Esophagus muscularis mucosa (tissue), 4 donors: ENCODE measurements at places on chromosomes 12 and 14. TPM values are rescaled to one million over a fixed set of nuclear protein-coding genes. Genes with fewer than 3 reads are reported as not detected.

GRCh38 chr12:92404921-92405320 lies 259.3 kb upstream of the BTG1 start:
- peak; percentile 21 for DNase-seq

GRCh38 chr12:122895704-122896636 lies at the start of gene VPS37B:
VPS37B (minus strand) TSS chr12:122896124; CDS start chr12:122896062, 62 bp downstream.
- DNase-seq: no peak

Gene NFATC4
- 38.8 TPM for total RNA-seq

Gene SAMD15
- 0.52 TPM for total RNA-seq

DNA sequence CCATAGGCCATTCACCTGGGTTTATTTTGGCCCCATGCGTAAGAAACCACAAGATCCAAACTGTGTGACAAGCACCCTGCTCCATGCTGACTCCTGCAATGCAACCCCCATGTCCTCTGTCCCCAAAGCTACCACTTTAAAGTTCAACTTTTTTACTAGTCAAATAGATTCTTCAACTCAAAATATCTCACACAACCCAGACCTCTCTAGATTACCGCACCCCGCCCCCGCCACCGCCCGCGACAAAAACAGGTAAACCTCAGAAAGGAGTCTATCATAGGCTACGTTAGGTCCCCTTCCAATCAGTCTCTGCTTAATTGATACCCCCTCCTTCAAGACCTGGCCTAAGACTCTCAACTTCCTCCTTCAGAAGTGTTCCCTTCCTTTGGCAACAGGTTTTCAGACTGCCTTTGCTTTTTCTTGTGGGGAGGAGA lies 2.2 kb downstream of the ZFP36L1 start:
- peak; percentile 91 for DNase-seq

GRCh38 chr14:23446291-23446851 lies 10.9 kb upstream of the MYH7 start:
- no peak for DNase-seq

DNA sequence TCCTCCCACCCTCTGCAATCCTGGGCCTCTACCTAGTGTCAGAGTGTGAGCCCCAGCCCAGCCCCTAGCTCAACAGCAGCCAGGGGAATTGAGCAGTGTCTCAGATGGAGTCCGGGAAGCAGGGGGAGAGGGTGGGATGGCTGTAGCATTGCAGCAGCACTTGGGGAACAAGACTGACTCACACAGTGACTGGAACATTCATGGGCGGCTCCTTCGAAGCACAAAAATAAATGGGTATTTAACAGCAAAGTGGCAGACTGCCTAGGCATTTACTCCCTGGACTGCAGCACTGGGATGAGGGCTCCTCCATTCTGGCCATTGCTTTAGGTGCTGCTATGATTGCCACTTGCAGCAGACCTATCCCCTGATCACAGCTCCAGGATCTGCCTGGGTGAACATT lies 46.0 kb upstream of the STK38L start:
- peak; percentile 95 for DNase-seq

- DNase-seq: no peak
Observed at GRCh38 chr12:105933671-105934665, 204.8 kb downstream of the NUAK1 start.

Gene SMAGP
- total RNA-seq: 3.6 TPM

Gene KRT80
- total RNA-seq: not detected

DNA sequence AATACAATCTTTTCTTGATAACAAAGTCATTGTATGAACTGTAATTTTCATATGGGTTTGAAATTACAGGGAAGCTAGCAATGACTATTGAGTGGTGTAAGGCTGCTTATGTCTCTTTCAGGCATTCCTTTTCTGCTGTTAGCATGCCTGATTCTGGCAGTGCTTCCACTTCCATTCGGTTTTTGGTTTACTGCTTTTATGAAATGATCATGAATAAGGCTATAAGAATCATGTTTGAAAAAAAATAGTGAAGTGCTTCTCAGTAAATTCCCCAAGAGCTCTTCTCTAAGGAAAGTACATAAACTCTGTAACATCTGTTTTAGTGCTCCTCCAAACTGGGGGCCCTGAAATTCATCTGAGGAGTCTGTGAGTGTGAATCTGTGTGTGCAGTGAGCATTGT lies 434.0 kb upstream of the RGS6 start:
- no peak for DNase-seq

Gene PIWIL1
- under 0.01 TPM for total RNA-seq

DNA sequence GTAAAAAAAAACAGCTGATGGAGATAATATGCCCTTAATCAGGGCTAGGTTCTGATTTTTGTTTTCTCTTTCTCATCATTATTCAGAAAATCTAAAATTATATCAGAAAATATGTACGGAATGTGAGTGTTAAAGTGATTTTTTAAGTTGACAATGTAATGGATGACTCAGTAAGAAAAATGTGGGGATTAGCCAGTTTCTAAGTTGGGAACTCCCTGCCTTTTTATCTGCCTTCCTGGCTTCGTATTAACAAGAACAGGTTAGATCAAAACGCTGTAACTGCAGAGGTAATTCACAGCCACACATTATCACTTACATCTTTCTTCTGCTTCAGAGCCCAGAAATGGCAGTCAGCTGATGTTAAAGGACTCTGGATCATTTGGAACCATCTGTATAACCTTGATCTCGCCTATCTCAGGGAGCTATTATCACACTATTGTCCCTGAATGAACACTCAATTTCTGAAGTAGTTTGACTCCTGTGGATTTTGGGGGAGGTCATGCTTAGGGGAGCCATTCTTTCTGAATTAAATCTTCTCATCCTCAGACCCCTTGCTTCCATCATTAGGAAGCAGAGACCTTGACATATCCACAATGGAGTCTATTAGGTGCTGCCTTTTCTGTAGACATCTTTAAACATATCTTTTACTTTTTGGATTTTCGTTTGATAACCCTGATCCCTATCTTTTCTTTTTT lies 135.7 kb upstream of the SLC16A7 start:
- DNase-seq: no peak

GRCh38 chr12:6326316-6327228 lies 15.3 kb downstream of the TNFRSF1A start:
- DNase-seq: no peak

Gene AQP2
- not detected for total RNA-seq

DNA sequence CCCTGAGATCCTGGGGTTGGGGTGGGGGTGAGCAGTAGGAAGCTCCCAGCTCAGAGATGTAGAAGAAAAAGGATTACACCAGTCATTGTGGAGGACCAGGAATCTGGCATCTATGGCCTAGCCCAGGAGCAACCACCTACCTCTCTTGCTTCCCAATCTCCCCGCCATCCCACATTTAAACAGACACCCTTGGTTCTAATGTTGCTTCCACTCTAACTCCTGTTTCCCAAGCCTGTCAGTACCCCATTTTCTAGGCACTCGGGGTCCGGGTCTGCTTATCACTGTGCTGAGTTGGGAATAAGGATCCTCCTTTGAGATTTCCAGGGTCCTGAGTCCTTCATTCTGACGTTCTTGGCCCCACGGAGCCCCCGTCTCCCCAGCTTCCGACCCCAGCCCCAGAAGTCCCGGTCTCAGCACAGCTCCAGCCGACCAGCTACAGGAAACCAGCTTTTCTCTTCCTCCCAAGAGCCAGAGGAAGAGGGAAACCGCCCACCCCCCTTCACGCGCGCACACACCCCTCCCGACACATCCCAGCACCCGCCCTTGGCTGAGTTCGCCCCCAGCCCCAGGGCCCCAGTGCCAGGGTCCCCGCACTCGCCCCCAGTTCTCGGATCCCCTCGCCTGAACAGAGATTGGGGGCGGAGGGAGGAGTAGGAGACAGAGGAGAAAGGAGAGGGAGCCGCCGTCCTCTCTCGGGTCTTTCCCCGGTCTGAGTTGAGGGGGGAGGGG lies 1.2 kb downstream of the ITGA5 start:
- DNase-seq: no peak

DNA sequence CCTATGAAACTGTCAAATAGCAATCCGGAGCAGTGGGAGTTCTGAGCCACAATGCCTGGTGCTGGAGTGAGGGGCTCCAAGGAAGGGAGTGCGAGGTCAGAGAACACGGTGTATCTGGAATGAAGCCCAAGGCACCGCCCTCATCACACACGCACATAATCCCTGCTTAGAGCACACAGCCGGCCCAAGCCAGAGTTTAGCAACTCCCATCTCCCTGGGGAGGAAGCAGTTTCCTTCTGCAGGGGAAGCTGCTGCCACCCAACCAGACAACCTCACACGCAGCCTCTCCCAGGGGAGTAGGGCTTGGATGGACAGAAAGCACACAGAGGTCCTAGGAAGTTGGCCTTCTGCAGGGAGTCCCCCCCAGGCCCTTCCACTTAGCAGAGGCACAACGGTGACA lies 31.3 kb downstream of the ACTN1 start:
- DNase-seq: no peak

Gene RPL6
- 1,705 TPM for total RNA-seq

- DNase-seq: no peak
Observed at GRCh38 chr12:108751821-108752220, 20.5 kb upstream of the CORO1C start.

DNA sequence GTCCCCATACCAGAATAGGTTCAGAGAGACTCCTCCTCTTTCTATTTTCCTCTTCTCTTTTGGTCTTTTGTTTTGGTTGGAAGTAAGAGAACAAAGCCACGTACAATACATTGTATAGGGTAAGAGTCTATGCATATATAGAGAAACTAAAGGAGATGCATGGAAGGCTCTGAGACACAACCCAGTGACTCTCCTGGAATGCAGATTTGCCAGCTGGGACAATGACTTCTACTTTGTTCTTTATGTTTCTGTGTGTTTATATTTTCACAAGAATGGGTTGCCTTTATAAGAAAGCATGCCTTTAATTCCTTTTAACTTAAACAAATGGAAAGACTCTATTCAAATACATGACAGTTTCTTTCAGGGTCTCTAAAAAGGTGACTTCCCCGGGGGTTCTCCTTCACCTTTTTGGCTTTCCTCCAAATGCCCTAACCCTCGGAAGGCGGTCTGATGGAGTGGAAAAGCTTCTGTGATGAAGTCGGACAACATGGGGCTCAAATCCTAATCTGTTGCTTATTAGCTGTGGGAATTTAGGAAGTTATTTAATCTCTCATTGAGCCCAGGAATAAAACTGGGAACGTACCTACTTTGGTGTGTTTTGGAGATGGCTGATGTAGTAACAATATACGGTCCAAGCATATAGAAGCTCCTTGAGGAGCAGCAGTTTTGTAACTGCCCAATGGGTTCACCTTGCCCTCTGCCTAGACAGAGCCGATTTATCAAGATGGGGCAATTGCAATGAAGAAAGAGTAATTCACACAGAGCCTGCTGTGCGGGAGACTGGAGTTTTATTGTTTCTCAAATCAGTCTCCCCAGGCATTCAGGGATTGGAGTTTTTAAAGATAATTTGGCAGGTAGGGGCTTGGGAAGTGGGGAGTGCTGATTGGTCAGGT lies 9.1 kb upstream of the SERPINA1 start:
- DNase-seq: no peak

GRCh38 chr14:50615056-50615455 lies 53.0 kb downstream of the SAV1 start:
- no peak for DNase-seq

GRCh38 chr14:93009471-93010129 lies 86.7 kb downstream of the CHGA start:
- DNase-seq: no peak

Gene PLA2G1B
- not detected for total RNA-seq

Gene KRT86
- not detected for total RNA-seq

- no peak for DNase-seq
Observed at GRCh38 chr12:42574851-42575266, 14.7 kb downstream of the PRICKLE1 start.

GRCh38 chr14:36221112-36221511 lies 44.6 kb upstream of the PTCSC3 start:
- no peak for DNase-seq

GRCh38 chr12:47835006-47835830 lies 15.5 kb upstream of the HDAC7 start:
- no peak for DNase-seq

GRCh38 chr12:105539735-105540134 lies 209.2 kb downstream of the C12orf75 start:
- DNase-seq: no peak

DNA sequence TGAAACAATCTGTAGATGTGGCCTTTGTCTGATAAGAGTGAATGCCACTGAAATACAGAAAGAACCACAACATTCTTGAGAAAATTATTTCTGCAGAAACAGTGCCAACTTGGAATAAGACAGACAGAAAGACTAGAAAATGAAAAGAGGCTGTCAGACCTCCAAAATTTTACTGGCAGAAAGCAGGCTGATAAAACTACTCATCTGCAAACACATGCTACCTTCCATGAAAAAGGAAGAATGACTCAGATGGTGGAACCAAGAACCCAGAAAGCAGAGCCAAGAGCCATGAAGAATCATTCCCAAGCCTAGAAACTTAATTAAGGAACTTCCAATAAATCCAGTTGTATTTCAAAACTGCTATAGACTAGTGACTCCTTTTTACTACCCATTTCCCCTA lies 31.9 kb upstream of the OSBPL8 start:
- DNase-seq: no peak

DNA sequence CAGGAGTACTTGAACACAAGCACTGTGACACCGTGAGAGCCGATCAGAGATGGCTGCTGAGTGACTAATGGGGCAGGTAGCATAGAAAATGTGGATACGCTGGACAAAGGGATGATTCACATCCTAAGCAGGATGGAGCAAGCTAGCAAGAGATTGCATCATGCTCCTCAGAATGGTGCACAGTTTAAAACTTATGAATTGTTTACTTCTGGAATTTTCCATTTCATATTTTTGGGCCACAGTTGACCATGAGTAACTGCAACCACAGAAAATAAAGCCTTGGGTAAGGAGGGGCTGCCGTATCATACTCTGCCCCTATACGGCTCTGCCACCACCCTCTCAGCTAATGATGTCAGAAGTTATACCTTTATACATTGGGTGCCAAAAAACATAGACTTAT lies 23.3 kb upstream of the MARK3 start:
- no peak for DNase-seq

DNA sequence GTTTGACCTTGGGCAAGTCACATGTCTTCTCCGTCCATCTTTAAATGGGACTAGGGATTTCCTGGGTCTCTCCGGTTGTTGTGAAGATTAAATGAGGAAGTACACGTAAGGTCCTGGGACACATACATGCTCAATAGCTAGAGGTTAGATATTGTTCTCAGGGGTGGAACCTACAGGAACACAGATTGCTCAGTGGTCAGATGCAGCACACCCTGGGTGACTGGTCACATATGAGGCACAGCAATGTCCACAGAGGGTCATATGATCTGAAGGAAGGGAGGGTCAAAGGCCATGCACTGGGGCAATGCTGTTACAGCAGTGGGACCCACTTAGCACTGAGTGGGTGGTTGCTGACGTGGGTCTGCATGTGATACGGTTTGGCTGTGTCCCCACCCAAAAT lies 11.4 kb upstream of the SLC8B1 start:
- no peak for DNase-seq

Gene IRAK3
- total RNA-seq: 21.5 TPM

Gene SLC39A2
- total RNA-seq: not detected

Gene CPNE6
- 0.34 TPM for total RNA-seq

DNA sequence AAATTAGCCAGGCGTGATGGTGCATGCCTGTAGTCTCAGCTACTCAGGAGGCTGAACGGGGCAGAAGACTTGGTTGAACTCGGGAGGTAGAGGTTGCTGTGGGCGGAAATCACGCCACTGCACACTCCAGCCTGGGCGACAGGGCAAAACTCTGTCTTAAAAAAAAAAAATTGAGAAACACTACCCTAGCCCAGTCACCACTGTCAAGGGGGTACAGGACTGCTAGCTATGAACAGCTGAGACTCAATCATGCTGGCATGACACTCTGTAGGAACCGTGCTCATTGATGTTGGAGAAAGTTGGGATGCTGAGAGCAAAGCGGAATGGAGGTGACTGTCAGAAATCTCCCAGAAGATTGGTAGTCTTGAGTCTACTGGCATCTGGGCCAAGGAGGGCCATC lies 58.2 kb upstream of the STON2 start:
- no peak for DNase-seq

Gene GPR135
- total RNA-seq: 4.3 TPM
